Kidney epithelial cell (primary cell): ENCODE measurements at places on chromosomes 5 and 9. TPM values are rescaled to one million over a fixed set of nuclear protein-coding genes. Genes with fewer than 3 reads are reported as not detected.

DNA sequence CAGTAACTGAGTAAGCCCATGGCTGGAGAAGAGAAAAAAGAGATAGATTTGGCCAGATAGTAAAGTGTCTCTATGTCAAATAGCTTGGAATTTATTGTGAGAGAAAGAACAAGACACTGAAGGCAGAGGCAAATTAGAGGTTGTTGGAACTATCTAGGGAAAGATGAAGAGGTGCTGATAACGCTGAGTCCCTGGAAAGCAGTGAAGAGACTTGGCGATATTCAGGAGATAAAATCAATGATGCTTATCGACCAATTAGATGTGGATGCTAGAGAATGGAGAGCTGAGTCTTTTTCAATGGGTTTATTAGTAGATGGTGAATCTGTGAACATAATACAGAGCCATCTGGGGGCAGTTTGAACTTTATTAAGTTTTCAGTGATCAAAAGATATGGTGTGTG is 48.6 kb upstream of the GABRA1 start:
- DNase-seq: no peak

The BRINP1 gene
- total RNA-seq: 0.29 and 0.82 TPM in 2 replicates

DNA sequence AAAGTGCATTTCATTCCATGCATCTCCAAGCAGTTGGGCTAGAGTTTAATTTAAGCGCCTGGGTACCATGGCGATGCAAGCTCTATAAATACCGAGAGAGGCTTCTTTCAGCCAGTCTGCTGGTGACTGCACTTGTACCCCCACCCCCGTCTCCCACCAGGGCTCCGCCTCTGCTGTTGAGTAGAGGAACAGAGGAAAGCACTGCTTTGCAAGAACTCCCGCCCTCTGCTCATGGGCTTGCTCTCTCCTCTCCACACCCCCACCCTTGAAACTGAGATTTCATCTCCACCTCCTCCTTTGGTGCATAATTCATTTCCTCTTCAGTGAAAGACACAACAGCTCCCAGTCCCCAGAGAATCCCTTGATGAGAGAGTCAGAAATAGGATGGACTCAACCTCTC is 5.1 kb upstream of the WWC1 start:
- DNase-seq: no peak

GRCh38 chr5:135505973-135506372 is 29.8 kb downstream of the NEUROG1 start:
- DNase-seq: no peak

GRCh38 chr9:128836509-128837145 is 7.0 kb upstream of the SPOUT1 start:
- DNase-seq: no peak

The RAD50 gene
- 27.8 and 35.1 TPM in 2 replicates for total RNA-seq

GRCh38 chr5:523441-524222 is 617 bp downstream of the SLC9A3 start:
- no peak for DNase-seq

- no peak for DNase-seq
These were observed 19.7 kb downstream of the KDM3B start for GRCh38 chr5:138372225-138372624.

The PLAC8L1 gene
- not detected in 2 replicates for total RNA-seq

The PCDHB15 gene
- total RNA-seq: 2.3 and 3.0 TPM in 2 replicates

DNA sequence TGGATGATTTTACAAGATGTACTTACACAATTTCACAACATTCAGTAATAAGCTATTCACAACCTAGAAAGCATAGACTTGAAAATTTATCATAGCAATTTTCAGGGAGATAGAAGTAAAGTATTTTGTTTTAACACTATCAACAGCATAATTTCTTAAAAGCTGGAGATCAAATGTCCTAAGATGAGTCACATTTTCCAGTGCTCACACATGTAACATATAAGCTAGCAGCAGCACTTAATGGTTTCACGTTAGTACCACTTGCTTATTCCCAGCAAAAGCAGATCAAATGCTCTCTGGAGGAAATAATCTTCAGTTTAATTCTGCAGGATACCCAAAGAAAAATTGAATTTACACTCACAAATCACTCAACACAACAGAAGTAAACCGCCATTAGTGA is 6.5 kb downstream of the OR13C8 start:
- no peak for DNase-seq

The SOX30 gene
- 0.08 TPM in 1 of 2 replicates, not detected in the other for total RNA-seq

- DNase-seq: peak; percentile 96
These were observed 126.8 kb upstream of the STC2 start for GRCh38 chr5:173454736-173455598.

The MRNIP gene
- total RNA-seq: 18.7 and 25.7 TPM in 2 replicates

GRCh38 chr5:32450952-32451351 is 6.4 kb upstream of the ZFR start:
- no peak for DNase-seq
